DMS79 (cell line): ENCODE measurements at places on chromosomes 4 and X.

- DNase-seq = no peak
Observed at GRCh38 chr4:145153904-145154298, 26.5 kb downstream of the OTUD4 start.

- DNase-seq = no peak
Observed at GRCh38 chr4:85733798-85734197, 258.8 kb downstream of the ARHGAP24 start.

- no peak for DNase-seq
Observed at GRCh38 chrX:72394518-72395170, 88.9 kb upstream of the CITED1 start.

- DNase-seq = no peak
Observed at GRCh38 chrX:119477812-119478232, 9.6 kb downstream of the SLC25A5 start.

GRCh38 chr4:27947302-27947701 is 1086.7 kb downstream of the STIM2 start:
- DNase-seq = no peak

GRCh38 chr4:185138161-185138560 is 4.9 kb upstream of the SLC25A4 start:
- no peak for DNase-seq

DNA sequence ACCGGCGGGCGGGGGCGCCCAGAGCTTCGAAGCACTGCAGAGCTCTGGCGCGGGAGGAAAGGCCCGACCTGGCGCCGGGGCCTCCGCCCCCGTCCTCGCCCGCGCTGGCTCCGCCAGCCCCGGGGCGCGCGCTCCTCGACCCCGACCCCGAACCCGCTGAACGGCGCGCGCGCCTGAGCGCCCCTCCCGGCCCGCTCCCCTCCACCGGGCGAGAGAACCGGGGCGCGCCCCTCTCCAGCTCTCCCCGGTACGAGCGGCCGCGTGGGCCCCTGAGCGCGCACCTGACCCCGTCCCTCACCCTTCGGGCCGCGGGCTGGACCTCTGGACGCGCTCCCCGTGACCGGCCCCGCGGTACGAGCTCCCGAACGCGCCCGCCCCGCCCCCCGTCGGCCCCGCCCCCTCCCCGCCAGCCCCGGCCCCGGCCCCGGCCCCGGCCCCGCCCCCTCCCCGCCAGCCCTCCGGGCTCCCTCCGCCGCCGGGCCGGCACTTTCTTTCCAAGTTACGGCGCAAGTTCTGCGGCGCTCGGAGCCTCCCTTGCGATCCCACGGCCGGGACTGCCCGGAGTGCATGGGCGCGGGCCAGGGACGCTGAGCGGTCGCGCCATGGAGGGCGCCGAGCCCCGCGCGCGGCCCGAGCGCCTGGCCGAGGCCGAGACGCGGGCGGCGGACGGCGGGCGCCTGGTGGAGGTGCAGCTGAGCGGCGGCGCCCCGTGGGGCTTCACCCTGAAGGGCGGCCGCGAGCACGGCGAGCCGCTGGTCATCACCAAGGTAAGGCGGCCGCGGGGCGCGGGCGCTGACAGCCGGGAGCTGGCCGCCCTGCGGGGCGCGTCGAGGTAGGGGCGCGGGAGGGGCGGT is at the start of gene SHROOM2:
TSS of gene SHROOM2 (plus strand) at position 486 of the 854 bp plus-strand sequence. CDS start at position 603, 117 bp downstream.
- DNase-seq = no peak

- no peak for DNase-seq
Observed at GRCh38 chr4:184744236-184744635, 10.3 kb upstream of the CENPU start.

DNA sequence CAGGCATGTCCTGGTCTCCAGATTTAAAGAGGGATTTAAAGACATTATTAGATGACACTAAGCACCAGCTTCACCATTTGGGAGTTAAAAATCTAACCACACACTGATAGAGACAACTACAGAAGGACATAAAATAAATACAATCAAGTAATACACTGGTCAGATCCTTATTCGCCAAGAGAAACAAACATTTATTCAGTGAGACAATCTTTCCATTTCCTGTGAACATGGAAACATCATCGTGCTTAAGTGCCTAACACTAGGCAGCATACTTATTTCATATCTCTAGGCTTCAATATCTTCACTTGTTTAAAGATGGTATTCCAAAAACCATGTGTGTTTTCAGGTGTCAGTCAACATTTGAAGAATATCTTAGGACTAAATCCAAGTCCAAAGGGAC is 103.6 kb downstream of the AREG start:
- no peak for DNase-seq

- no peak for DNase-seq
Observed at GRCh38 chr4:40957281-40957680, 207.5 kb downstream of the NSUN7 start.

- DNase-seq = no peak
Observed at GRCh38 chr4:126733301-126733700, 899.5 kb upstream of the INTU start.

- DNase-seq = no peak
Observed at GRCh38 chrX:33339219-33339618, 127.9 kb upstream of the DMD start.

GRCh38 chrX:38214551-38215531 is 5.8 kb downstream of the SRPX start:
- DNase-seq = no peak

DNA sequence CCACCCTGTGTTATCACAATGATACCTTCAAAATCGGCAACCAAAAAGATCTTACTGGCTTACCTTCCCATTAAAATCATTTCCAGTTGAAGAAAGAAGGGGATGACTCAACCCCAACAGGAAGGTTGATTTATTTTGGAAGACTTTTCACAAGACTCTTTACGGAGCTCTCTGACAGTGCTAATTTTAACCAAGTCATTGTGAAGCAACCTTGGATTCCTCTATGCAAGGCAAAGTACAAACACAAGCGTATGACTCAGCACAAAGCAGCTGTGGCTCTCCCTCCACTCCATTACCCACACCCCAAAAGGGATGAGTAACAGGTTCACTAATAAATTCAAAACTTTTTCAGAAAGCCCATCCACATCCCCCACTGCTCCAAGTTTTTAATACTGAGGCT is 213.8 kb upstream of the FGF13 start:
- DNase-seq = no peak

DNA sequence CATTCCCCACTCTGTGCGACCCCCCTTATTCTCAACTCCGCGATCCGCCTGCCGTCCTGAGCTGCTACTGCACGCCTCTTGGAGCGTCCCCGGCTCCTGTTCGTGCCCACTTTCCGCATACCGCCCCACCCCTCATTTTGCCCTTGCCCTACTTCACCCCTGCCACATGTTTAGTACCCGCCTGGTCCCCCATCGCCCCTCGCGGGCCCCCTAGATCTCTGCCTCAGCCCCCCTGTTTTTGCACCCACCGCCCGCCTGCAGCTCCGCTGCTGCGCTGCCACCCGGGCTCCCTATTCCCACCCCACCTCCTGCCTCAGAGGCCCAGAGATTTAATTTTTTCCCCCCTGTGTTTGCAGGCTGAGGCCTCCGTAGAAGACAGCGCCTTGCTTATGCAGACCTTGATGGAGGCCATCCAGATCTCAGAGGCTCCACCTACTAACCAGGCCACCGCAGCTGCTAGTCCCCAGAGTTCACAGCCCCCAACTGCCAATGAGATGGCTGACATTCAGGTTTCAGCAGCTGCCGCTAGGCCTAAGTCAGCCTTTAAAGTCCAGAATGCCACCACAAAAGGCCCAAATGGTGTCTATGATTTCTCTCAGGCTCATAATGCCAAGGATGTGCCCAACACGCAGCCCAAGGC is 1.4 kb downstream of the MAGED1 start:
- no peak for DNase-seq

DNA sequence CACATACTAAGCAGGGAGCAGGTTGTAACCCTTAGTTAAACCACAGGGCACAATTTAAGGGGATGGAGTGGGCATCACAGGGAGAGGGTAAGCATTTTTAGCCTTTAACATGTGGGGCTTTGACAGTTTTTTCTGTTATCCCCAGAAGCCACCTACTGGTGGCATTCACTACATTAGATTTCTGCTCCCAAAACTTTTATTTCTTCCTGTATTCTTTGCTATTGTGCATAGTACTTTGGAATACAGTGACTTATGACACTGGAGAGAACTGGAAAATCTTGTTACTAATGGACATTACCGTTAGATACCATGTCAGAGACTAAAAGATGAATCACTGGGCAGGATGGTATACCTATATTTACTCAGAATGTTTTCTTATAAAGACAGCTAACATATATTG is 7.3 kb downstream of the TRIM75 start:
- DNase-seq = no peak

GRCh38 chr4:145298885-145299284 is 118.5 kb upstream of the OTUD4 start:
- DNase-seq = no peak

- DNase-seq = no peak
Observed at GRCh38 chr4:17030543-17030942, 132.1 kb upstream of the LDB2 start.

- DNase-seq = no peak
Observed at GRCh38 chr4:180422989-180423711, 1820.1 kb upstream of the TENM3 start.

- DNase-seq = no peak
Observed at GRCh38 chr4:183287677-183288076, 32.4 kb downstream of the CLDN22 start.

GRCh38 chr4:138959097-138959815 is 56.3 kb upstream of the NOCT start:
- DNase-seq = no peak

DNA sequence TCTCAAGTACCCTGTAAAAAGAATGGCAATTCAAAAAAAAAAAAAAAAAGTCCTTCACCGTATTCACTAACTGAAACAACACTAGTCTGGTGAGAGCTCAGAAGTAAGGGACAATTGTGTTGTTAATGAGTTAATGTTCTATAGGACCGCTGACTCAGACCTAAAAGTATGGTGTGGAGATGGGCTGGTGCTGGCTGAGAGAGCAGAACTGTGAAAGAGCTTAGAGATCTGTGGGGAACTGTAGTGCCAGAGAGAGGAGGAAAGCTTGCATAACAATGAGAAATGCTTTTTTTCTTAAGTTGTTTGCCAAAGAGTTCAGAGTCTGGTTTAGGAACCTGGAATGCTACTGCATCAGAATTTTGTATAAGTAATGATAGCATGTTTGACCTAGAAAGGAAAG is 65.1 kb downstream of the LHFPL1 start:
- DNase-seq = no peak

DNA sequence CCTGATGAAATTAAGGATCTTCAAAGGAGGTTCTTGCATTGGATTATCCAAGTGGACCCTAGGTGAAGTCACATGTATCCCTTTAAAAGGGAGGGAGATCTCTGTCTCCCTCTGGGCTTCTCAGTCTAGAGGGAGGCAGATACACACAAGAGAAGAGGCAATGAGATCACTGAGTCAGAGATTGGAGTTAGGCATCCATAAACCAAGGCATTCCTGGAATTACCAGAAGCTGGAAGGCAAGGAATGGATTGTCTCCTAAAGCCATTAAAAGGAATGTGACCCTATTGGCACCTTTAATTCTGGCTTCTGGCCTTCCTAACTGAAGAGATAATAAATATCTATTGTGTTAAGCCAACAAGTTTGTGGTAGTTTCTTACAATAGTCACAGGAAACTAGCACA is 383.2 kb downstream of the PACRGL start:
- DNase-seq = no peak

- DNase-seq = no peak
Observed at GRCh38 chr4:55447831-55448230, 52.1 kb downstream of the TMEM165 start.

DNA sequence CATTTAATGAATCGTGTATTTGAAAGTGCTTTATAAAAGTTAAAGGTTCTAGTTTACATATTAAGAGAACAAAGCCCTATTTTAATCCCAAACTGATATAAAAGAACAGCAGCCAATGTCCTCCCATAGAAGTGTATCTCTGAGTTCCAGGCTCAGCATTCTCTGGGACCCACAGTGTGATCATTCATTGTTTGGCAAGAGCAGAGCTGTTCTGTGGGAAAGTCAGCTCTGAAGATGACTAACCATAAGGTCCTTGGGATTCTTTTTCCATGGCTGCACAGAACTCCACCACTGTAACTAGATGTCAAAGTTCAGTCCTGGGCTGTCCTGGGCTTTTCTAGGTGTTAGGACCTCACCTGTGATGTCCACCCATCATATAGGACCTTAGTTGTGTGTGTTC is 157.0 kb upstream of the TLL1 start:
- DNase-seq = no peak

DNA sequence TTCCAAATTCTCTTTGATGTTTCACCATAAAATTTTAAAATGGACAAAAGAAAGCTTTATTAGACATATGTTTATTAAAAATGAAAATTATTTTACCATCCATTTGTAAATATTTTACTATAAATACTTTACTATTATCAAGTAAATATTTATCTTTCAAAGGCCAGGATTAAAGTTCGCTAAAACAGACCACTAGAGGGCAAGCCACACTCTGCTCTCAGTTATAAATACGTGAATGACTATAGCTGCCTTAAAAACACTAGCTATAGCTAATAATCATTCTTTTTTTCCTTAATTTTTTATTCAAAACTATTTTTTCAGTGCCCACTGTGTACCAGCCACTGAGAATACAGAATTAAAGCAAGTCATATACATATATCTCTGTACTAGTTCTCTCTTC is 38.6 kb downstream of the UNC5C start:
- no peak for DNase-seq

DNA sequence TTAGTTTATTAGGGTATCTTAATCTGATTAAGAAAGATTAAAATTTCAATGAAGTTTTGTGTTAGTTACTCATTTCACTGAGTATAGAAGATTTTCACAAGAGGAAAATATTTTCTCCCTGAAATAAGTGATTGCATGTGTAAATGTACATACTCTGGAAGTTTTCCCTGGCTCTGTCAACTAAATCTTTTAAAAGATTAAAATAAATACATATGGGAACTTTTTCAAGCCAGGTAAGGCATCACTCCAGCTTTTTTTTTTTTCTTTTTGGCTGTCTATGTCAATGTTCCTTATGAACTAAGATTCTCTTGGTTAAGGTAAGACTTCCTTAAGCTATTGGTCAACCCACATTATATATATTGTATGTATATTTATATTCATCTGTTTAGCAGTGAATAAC is 117.6 kb downstream of the CBR4 start:
- no peak for DNase-seq

DNA sequence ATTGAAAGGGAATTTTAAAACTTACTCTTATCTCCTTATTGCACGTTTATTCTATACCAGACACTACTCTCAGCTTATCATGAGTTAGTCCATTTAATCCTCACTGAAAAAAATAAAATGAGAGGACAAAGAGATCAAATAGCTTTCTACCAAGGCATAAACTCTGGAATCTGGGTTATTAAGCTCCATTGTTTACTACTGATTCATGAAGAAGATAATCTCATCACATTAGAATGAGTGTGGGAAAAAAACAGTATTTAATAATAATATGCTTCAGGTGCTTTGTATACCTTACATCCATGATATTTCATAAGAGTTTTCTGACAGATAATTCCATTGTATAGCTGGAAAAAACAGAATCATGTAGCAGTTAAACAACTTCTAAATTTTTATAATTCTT is 1092.6 kb downstream of the TECRL start:
- DNase-seq = no peak

- DNase-seq = no peak
Observed at GRCh38 chrX:3290561-3290960, 55.9 kb downstream of the MXRA5 start.
